Activated naive CD4-positive, alpha-beta T cell treated with anti-CD3 and anti-CD28 coated beads for 36 hours (primary cell): ENCODE measurements at places on chromosomes 13 and 19.

- DNase-seq: no peak
Observed at GRCh38 chr19:33458807-33459206, 62.8 kb downstream of the PEPD start.

GRCh38 chr19:39133431-39134270, 8.1 kb downstream of the PAK4 start:
- DNase-seq: no peak

DNA sequence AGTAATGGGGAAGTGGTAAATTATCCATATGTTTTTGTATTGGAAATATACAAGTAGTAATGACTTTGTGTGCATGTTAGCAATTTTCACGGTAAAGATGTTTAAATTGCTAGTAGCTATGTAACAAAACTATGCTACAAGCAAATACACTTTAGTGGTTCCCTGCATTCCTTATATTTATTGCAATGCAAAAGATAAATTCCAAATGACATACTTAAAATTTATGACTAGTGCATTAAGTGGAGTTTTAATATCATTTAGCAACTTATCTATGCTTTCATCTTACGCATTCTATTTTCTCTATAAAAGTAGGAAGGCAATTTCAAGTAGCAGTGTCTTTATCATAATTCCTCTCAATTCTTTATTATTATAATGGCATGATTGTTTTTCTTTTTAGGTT, 482.8 kb downstream of the SLITRK5 start:
- no peak for DNase-seq

- DNase-seq: no peak
Observed at GRCh38 chr19:30439310-30439709, 67.1 kb downstream of the ZNF536 start.

GRCh38 chr19:18850471-18851375, 19.0 kb downstream of the UPF1 start:
- DNase-seq: no peak

DNA sequence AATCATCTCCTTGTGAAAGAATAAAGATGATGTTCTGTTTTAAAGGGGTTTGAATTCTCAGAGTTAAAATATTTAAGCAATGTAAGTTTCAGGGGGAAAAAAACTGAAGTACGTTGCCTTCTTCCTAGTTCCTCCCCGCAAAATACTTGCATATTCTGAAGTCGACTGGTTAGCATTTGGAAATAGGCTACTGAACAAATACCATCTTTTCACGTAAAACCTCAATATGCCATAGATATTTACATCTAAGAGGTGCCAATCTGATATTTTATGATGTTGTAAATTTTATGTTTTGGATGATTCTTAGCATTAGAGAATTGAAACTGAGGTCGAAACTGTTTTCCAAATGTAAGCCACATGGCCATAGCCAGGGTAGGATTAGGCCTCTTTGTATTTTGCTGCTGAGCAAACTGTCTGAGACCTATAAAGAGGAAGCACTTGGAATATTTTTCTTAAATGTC, 138.3 kb downstream of the FLT1 start:
- DNase-seq: no peak

- DNase-seq: peak; percentile 21
Observed at GRCh38 chr13:97015661-97016350, 21.5 kb upstream of the OXGR1 start.

DNA sequence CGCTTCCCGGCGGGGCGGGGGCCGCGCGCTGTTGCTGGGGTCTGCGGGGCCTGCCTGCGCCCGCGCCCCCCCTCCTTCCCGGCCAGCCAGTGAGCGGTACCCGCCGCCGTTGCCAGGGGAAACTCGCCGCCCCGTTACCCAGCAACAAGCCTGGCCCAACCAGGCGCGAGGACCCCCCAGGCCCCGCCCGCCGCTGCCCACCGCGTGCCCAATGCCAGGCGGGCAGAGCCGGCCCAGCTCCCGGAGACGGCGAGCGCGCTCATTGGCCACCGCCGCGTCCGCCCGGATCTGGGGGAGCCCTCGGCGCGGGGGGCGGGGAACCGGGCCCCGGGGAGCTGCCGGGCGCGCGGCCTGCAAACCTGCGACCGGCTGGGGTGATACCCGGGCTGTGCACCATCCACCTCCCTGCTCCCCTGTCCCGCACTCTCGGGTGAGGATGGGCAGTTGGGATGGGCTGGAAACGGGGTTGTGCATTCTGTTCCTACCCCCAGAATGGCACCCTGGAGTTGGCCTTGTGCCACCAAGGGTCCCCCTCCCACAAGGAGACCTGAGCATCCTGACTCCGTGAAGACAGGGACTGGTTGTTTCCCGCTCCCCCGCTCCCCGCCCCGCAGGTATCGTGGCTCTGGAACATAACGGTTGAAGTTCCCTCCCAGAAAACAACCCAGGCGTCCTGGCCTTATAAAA, 8.8 kb upstream of the BBC3 start:
- DNase-seq: peak; percentile 59

DNA sequence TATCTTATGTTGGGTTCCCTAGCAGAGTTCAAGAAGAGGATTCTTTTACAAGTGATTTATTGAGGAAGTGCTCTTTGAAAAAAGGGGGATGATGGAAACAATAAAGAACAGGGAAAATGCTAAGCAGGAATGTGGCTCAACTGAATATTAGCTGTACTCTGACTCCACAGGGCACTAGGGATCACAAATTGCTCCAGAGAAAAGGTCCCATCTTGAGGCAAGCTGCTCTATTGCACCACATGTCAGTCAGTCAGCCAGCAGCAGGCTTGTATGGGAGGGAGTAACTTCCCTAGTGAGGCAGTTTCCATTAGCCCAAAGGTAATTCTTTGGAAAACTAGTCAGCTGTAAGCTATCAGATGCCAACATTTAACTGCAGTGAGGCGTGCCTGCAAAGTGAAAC, 73.3 kb upstream of the FNDC3A start:
- DNase-seq: no peak

DNA sequence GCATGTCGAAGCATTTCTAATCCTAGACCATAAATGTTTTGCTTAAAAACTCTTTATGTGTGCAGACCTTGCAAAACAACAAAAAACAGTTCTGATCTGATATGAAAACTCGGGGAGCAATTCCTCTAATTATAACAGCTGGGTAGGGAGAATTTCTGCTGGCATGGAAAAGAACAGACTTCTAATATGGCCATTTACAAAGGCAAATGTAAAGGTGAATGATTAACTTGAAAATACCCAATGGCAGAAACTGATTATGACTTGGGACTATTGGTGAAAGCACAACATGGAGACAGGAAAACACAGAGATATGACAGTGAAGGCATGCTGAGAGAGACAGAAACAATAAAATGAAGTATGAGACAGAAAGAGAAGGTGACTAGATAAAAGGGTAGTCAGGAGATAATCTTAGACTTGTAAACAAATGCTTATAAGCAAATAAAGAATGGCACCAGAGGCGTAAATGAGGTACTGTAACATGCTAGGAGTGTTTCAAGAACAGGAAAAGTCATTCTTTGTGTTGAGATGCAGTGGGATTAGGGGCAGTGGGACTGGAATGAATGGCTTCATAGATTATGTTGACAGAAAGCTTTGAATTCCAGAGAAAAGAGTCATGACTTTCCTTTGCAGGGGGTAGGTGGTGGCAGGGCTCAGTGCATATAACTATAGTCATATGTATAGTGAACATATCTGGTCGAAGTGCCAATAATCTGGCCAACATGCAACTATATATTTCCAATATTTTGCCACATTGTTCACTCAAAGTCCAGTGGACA, 393.0 kb downstream of the ITGBL1 start:
- no peak for DNase-seq

GRCh38 chr13:106295971-106296370, 239.5 kb downstream of the EFNB2 start:
- no peak for DNase-seq

DNA sequence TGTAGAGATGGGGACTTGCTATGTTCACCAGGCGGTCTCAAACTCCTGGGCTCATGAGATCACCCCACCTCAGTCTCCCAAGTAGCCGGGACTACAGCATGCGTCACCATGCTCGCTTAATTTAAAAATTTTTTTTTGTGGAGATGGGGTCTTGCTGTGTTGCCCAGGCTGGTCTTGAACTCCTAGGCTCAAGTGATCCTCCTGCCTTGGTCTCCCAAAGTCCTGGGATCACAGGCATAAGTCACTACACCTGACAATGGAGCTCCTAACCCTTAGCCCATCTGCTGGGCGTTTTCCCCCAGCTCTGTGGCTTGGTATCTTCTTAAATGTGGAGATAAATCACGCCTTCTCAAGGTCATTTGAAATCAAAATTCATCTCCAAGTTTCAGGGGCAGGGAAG, 6.3 kb upstream of the ADAMTS10 start:
- DNase-seq: no peak

DNA sequence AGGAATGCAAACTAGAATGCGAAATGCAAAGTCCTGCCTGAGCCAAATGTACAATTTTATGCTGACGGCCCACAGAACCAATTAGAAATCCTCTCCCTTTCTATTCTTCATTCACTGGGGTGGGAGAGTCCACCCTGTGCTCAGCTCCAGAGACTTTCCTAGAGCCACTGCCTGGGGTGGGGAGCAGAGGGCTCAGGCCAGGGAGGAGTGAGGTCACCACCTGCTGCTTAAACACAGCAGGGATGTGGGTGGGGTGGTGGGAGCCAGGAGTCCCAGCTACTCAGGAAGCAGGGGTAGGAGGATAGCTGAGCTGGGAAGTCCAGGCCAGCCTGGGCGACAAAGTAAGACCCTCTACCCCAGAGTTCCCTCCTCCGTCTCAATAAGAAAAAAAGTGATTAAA, 26.9 kb upstream of the ZNF83 start:
- no peak for DNase-seq

DNA sequence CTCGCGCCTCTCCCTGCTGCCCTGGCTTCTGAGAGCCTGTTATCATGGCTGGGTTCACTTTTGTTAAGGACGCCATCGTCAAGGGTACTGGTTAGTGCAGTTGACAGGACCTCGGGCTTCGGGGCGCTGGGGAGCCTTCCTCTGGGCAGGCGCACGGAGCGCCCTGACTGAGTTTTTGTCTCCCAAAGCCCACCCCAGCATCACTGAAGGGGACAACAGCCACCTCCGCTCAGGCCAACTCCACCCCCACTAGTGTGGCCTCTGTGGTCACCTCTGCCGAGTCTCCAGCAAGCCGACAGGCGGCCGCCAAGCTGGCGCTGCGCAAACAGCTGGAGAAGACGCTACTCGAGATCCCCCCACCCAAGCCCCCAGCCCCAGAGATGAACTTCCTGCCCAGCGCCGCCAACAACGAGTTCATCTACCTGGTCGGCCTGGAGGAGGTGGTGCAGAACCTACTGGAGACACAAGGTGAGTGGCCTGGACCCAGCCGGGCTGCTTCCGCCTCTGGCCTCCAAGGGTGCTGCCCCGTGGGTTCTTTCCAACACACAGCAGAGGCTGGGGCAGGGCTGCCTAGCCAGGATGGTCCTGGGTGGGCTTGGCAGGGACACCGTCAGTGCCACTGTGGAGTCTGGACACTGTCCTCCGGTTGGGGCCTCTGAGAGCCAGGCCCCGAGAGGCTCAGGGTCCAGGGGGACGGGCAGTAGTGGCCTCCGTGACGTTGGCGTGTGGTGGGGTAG, 16.9 kb downstream of the TSSK6 start:
- no peak for DNase-seq

GRCh38 chr13:72284791-72285190, 417.8 kb upstream of the DACH1 start:
- DNase-seq: no peak
